ENCODE measurements at places on chromosomes 5 and 9. TPM values are rescaled to one million over a fixed set of nuclear protein-coding genes. Genes with fewer than 3 reads are reported as not detected.

DNA sequence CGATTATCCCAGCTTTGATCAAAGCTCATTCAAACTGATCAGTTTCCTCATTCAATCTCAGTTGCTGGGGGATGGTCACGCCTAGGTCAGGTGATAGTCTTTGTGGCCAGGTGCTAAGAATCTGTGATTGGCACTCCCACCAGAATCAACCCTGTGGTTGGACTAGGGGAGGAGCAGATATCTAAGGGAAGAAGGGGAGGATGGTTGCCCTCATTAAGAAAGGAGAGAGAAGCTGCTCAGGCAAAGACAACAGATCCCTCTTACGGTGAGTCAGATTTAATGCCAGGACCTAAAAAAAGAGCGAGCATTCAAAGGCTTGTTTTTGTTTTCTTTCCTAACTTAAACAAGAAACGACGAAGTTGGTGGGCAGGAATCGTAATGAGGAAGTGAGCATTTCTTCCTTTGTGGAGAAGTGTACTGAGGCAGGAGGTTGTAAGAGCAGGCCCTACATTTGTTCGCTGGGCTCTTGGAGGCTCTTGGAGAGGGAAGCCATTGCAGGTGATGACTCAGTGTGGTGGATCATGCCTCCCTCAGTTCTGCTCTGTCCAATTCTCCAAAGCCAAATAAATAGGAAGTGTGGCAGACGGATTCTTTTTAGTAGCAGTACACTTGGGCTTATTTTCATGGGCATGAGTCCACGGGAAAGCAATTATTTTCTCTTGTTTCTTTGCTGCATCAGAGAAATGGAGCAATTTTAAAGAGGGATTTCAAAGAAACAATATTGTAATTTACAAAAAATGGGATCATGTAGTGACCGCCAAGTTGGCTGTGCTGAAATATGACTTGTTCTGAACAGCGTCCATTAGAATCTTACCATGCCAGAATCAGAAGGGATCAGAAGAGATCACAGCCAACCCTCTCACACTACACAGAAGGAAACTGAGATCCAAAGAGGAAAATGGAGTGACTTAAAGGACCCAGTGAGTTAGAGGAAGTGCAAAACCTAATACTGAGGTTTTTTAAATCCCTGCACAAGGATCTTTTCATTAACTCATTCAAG, 18.7 kb upstream of the TGFBR1 start:
- DNase-seq, result peak; percentile 53

GRCh38 chr5:106675687-106676086, 995.0 kb downstream of the EFNA5 start:
- no peak for DNase-seq

DNA sequence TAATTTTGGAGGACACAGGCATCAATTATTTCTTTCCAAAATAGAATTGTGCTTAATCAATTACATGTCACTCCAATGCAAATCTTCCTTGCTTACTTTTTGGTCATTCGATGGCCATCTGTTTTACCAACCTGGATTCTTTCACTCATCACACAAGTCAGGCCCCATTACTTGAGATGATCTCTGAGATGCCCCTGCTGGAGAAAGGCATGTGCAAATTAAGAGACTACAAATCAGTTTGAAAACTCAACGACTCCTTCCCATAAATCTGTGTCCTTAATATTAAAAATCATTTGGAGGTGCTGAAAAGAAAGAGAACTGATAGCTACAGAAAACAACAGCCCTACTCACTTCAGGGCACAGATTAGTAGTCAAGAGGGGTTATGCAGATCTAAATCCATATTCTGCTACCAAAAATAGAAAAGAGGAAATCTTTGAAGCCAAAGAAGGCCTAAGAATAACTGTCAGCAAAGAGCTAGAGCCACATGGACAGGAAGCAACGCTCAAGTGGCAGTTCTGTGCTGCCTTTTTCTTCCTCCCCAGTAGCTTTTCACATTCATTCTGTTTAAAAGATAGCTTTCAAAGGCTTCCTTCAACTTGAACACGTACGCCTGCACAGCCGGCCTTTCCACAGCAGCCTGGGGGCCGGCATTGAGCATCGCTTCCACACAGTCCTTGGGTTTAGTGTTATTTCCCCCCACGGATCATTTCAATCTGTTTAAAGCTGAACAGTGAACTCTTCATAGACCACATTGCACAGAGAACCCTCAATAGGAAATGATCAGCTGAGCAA, 79.3 kb upstream of the MAP3K1 start:
- no peak for DNase-seq

- DNase-seq, result no peak
These were observed 16.4 kb downstream of the TLR4 start for GRCh38 chr9:117720555-117720954.

- no peak for DNase-seq
These were observed 4.9 kb downstream of the HINT1 start for GRCh38 chr5:131160134-131160533.

- peak; percentile 34 for DNase-seq
These were observed 388 bp downstream of the ANKS6 start for GRCh38 chr9:98795970-98796363.

DNA sequence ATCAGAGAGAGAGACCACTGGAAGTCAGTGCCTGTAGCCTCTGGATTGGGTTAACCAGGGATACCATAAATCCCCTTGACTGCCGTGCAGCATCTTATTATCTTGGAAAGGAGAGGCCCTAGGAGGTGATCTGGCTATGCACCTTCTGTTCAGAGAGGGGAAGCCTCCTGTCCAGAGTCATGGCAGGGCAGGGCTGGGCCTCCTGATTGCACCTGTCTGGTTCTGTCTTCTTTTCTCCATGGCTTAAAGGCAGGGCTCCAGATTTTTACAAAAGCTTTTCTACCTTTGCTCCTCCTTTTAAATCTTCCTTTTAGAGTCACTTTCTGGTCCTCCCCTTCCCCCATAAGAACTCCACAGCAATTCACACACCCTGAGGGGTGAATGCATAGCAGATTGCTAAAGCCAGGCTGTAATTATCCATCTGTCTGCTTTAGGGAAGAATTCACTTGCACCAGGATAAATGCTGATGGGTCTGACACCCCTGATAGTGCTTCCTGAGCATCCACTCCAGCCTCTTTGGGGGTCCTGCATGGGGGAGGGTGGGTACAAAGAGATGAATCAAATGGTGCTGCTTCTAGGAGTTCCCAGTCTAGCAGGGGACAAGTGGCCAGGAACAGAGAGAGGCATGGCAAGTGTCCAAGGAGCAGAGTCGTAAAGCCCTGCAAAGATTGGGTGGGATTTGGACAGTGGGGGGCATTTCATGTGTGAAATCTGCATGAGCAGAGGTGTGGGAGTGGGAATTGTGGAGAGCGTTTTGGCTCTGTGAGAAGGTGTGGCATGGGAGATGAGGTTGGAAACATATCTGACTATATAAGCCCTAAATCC, 141.3 kb upstream of the ALDH1B1 start:
- no peak for DNase-seq

- no peak for DNase-seq
These were observed 243.3 kb upstream of the ANKRD55 start for GRCh38 chr5:56476487-56476856.

GRCh38 chr9:122812736-122813135, 12.8 kb downstream of the OR1K1 start:
- DNase-seq, result no peak

DNA sequence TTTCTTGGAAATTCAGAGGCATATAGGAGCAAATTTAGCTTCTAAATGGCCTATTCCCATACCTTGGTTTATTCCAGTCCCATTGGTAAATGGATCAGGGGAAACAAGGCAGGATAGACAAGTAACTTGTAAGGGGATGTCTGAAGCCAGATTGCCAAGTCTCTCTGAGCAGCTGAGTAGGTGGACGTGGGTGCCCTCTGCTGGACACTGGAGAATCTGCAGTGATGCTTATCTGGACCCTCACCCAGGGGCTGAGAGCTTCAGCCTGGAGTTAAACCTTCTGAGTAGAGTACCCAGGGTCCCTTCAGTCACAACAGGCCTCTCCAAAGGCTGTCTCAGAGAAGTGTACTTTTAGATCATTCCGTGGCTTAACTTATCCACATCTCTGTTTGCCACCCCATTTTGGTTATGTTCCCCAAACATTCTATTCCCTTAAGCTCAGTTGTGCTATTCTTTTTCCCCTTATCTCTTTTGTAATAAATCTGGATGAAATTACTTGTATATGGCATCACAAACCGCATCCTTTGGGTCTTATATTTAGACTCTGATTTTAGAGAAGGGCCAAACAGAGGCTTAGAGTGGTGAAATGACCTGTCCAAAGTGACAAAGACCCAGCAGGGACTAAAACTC, 218.3 kb upstream of the GLRA1 start:
- DNase-seq, result peak; percentile 58

DNA sequence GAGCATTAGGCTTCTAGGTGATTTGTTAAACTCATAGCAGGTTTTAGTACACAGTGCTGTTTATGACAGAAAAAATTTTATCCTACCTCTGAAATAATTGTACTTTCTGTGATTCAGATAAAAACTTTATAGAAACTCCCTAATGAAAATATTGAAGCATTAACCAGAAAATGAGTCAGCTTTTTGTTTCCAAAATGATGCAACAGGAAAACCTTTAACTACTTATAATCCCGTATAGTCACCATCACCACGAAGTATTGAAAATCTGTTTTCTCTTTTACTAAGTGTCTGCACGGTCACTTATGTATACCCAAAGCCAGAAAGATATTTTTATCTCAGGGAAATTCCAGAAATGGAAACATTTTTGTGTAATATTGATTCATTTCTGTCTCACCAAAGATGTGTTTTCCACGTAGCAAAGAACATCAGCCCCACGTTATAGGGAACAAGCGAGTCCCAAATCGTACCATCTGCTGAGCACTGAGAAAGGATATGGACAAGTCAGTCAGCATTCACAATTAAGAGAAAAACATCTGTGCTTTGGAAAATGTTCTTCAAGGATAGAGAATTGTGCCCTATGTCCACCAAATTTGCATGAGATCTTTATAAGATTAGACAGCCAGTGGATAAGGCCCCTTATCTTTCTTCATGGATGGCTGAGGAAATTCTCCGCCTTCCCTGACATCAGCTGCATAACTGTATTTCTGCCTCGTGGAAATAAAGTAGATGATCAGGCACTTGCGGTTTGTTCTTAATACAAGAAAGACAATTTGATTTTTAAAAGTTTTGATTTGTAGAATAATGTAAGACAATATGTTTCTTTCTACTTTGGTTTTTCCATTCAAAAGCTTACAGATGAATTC, 41.9 kb downstream of the TNFAIP8 start:
- DNase-seq, result peak; percentile 32

- DNase-seq, result no peak
These were observed 11.9 kb downstream of the MYO10 start for GRCh38 chr5:16924206-16924605.

GRCh38 chr9:72445306-72445995, 76.0 kb upstream of the TMC1 start:
- no peak for DNase-seq

DNA sequence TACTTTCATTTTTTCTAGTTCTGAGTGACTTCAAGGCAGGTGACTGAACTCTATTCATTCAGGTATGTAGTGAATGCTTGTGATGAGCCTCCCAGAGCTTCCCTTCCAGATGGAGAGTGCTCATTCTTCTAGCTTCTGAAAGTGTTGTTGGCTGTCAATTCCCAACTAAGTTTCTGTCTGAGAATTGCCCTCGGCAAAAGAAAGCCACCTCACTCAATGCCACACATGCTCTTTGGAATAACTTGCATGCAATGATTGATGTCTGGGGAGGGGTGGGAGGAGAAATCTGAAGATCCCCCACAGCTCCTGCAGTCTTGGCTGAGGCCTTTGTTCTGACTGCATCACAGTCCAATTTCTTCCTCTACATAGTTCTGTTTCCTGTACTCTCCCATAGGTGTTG, 123.1 kb upstream of the C6 start:
- DNase-seq, result no peak

DNA sequence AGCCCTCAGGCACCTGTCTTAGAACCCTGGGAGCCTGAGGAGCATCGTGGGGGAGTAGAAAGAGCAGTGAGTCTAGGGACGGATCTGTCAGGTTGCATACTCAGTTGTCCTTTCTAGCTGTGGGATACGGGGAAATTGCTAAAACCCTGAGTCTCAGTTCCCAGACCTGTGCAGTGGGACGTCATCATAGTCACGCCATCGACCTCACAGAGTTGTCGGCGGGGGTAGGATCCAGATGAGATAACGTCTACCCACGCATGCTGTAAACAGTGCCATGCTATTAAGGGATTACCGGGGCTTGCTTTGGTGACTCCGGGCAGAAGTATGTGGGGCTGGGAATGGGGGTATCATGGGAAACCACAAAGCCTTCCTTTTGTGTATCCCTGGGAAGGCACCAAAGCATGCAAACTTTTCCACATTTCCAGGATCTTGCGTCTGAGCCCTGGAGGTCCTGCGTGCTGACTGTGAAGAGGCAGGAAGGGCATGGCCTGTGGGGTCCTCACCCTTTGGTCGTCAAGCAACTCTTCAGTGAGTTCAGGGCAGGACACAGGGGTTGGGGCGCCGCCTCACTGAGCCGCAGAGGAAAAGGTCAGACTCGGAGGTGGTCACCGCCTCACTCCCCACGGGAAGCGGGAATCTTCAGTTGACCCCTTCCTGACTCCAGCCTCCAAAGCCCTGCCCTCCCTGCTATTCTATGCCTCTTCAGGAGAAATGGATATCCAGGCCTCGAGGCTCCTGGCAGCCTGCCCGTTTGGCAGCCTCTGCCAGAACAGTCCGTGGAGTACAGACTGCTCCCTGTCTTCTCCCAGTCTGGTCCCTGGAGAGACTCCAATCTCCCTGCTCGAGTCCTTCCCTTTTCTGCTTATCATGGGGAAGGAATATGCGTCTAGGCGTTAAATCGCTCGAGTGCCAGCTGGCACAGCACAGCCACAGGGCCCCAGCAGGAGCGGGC, 186.8 kb upstream of the KLF9 start:
- DNase-seq, result no peak

DNA sequence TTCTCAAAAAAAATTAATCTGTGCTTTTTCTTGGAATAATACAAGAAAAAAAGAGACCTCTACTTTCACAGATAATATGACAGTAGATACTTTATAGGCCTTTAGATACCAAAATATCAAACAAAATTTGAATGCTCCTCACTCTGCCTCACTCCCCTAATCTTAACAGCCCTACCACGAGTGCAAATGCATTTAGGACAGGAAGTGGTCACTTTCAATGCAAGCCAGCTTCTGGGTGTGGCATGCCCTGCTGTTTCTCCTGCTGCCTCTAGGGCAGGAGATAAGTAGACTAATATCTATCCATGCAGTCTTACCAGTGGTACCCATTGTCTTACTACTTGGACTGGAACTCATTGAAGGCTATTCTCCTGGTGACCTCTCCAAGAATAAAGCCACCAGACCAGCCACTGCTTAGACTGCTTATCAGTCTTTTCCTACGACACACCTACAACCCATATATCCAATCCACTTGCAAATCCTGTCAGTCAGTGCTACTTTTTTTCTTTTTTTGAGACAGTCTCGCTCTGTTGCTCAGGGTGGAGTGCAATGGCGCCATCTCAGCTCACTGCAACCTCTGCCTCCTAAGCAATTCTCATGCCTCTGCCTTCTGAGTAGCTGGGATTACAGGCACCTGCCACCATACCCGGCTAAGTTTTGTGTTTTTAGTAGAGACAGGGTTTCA, 23.0 kb downstream of the FRRS1L start:
- DNase-seq, result peak; percentile 8

GRCh38 chr9:80134487-80134886, 562.7 kb downstream of the TLE4 start:
- no peak for DNase-seq

The DPM2 gene
- 8.9 TPM for total RNA-seq

The SHC3 gene
- total RNA-seq, result 0.25 TPM

The FGF18 gene
- not detected for total RNA-seq

The MSANTD3 gene
- 43.9 TPM for total RNA-seq

The C5orf58 gene
- not detected for total RNA-seq

The PDE6A gene
- under 0.01 TPM for total RNA-seq

The ATP6V0E1 gene
- total RNA-seq, result 326 TPM

The BAAT gene
- not detected for total RNA-seq

The MYMK gene
- not detected for total RNA-seq

The ZNF354B gene
- 3.2 TPM for total RNA-seq

The PCDHGB4 gene
- 10.6 TPM for total RNA-seq

The PRUNE2 gene
- 10.8 TPM for total RNA-seq

The ADGRD2 gene
- total RNA-seq, result not detected
